ENCODE measurements at places on chromosomes 13 and 19.

DNA sequence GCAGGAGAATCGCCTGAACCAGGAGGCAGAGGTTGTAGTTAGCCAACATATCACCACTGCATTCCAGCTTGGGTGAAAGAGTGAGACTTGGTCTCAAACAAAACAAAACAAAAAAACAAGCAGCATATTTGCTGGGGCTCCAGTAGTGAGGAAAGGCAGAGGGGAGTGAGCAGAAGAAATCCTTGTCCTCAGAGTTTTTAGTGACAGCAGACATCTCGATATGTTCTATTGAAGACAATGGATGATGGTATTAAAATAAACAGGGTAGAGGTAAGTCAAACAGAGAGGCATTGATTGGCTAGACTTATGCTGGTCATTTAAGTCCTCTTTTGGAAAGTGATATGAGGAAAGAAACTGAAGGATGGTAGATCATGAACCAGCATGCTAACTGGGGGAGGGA, 19.0 kb downstream of the NLRP7 start:
- DNase-seq, result no peak

GRCh38 chr13:73656863-73657262, 477.3 kb downstream of the KLF12 start:
- DNase-seq, result peak; percentile 22

DNA sequence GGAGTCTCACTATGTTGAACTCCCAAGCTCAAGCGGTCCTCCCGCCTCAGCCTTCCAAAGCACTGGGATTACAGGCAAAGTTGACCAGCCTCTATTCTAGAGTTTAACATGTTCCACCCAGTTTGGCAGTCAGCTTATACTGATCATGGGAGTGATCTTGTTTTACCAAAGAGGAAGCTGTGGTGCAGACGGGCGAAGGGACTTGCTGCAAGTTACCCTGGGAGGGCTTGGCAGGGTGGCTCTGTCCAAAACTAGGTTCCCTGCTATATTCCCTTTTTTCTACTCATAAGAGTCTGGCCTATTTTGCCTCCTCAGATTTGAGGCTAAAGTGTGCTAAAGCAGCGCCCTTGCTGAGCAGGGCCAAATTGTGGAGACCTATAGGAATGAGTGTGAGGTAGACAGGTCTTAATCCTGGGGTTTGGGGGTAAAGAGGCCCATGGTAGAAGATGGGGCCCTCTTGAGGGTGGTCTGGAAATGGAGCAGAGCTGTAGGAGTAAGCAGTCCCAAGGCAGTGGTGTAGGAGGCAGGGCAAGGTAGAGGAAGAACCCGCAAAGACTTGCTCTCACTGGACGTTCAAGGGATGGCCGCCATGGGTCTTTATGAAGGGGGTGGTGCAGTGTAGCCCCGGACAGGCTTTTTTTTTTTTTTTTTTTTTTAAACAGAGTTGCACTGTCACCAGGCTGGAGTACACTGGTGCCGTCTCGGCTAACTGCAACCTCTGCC, 3.3 kb downstream of the RPS19 start:
- DNase-seq, result no peak

GRCh38 chr19:10233946-10234345, 2.8 kb upstream of the S1PR2 start:
- DNase-seq, result no peak
